ENCODE measurements at places on chromosomes 4 and X.

DNA sequence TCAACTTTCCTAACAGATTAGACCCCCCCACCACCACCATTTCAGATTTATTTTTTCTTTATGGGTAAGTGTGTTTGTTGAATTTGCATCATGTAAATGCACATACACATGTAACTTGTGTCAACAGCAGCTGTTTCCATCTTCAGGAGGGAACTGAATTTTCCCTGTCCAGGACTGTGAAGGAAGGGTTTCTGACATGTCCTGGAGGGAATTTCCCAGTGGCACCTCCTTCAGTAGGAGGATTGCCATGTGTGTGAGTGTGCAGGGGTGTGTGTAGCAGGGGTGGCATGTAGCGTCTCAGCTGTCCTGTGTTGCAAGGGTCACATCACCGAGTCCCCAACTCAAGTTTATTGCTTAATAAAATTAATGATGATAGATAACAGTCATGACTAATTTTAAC is 19.7 kb downstream of the HERC6 start:
- no peak for DNase-seq

GRCh38 chr4:98873059-98873458 is 55.9 kb downstream of the EIF4E start:
- DNase-seq: no peak

GRCh38 chr4:52713456-52713937 is 37.7 kb downstream of the ERVMER34-1 start:
- DNase-seq: peak; percentile 41

GRCh38 chr4:22514001-22514400 is 1.9 kb downstream of the ADGRA3 start:
- DNase-seq: no peak

- peak; percentile 84 for DNase-seq
Measured at GRCh38 chr4:84753321-84753972, 170.5 kb downstream of the CDS1 start.

DNA sequence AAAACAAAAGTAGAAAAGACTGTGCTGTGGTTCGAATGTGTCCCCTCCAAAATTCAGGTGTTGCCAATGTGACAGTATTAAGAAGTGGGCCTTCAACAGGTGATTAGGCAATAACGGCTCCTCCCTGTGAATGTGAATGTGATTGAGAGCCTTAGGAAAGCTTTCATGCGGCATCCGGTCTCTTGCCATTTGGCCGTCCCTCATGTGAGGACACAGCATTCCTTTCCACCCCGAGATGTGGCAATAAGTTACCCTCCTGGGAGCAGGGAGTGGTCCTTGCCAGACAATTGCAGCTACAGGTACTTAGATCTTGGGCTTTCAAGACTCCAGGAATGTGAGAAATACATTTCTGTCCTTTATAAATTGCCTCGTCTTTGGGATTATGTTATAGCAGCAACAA is 129.3 kb downstream of the CPEB2 start:
- DNase-seq: no peak

DNA sequence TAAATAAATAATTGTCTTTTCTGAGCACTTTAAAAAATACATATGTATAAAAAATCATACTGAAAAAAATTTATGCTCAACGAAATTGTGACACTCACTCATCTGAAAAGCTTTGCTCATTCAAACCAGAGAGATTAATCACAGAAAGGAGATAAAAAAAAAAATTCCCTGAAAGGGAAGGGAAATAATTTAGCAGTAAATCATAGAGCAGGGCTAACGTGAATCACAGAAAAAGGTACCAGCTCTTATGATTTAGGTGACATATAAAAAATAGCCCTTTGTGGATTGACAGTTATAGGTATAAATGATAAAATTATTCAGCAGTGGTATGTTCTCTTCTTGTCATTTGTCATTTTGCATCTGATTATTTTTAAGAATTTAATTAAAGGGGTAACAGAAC is 552.7 kb upstream of the TENM3 start:
- DNase-seq: no peak

Data from Kasumi-1 (cell line).